Thoracic aorta (tissue), 2 donors: ENCODE measurements at places on chromosomes 6 and 20.

DNA sequence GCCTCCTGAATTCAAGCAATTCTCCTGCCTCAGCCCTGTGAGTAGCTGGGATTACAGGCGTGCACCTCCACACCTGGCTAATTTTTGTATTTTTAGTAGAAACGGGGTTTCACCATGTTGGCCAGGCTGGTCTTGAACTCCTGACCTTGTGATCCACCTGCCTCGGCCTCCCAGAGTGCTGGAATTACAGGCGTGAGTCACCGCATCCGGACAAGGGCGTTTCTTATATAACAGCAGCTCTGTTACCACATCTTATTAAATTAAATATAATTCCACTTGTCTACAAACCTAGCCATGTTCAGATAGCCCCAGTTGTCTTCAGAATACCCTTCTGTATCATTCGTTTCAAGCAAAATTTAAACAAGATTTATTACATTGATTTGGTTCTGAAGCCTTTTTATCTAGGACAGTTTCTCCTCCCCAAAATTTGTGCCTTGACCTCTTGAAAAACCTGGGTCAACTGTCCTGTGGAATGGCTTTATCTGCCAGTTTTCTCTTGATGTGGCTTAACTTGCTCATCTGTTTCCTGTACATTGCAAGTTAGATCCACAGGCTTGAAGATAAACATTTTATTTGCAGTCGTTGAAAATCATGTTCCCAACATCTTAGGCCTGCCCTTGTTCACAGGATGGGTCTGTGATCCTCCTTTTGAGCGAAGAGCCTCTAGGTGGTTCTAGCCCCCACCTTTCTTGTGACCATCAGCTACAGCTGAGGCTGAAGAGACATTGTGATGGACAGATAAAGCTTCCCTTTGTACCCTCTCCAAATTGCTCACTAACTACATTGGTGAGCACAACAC, 132.2 kb downstream of the ARID1B start:
- no peaks in the 10 kb centered on the region for H3K36me3 ChIP-seq
- no peak overlapping the region for H3K27ac ChIP-seq
- H3K4me1 ChIP-seq: no peaks in the 10 kb centered on the region

DNA sequence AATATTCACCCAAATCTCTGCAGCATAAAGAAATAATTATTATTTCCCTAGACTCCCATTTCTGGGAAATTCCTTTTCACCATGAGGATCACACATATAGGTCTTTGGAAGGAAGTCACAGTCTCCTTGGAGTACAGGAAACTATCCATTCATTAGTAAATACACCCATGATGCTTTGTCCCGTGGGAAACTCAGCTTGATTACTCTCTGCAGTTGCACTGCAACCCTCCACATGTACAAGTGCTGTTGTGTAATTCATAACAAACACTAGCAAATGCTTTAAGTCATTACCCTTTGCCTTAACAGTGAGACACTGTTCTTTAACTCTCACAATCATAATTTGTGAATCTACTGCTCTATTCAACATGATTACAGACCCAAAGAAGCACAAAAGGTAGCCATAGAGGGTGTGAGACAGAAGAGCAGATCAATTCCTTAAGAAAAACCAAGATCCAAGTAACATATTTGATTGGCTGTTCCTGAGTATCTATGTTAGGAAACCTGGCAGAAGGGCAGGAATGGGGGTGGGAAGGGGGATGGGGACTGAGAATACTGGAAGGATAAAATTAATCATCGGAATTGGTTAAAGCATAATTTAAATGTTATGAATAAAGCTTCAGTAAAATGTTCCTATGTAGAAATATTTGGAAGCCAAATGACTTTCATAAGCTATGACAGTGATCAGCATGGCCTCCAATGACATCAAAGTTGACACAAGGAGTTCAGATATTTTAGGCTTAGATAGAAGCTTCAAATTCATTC, 268.0 kb downstream of the HACE1 start:
- no peak overlapping the region for H3K4me3 ChIP-seq
- DNase-seq: no peak
- H3K27me3 ChIP-seq: no peaks in the 10 kb centered on the region
- no peaks in the 10 kb centered on the region for H3K4me1 ChIP-seq
- no peak overlapping the region for H3K27ac ChIP-seq
- H3K36me3 ChIP-seq: no peaks in the 10 kb centered on the region

GRCh38 chr6:157770946-157771345, 52.1 kb upstream of the SNX9 start:
- H3K4me1 ChIP-seq: peaks cover 14% of the 10 kb centered on the region
- no peaks in the 10 kb centered on the region for H3K36me3 ChIP-seq
- H3K27ac ChIP-seq: no peak overlapping the region
- no peak overlapping the region for H3K4me3 ChIP-seq
- no peak for DNase-seq

- H3K36me3 ChIP-seq: no peaks in the 10 kb centered on the region
- H3K4me1 ChIP-seq: peaks cover 4% of the 10 kb centered on the region
- DNase-seq: no peak
- H3K4me3 ChIP-seq: no peak overlapping the region
- H3K27ac ChIP-seq: no peak overlapping the region
- no peaks in the 10 kb centered on the region for H3K27me3 ChIP-seq
Measured at GRCh38 chr6:139568956-139569538, 194.6 kb upstream of the CITED2 start.

DNA sequence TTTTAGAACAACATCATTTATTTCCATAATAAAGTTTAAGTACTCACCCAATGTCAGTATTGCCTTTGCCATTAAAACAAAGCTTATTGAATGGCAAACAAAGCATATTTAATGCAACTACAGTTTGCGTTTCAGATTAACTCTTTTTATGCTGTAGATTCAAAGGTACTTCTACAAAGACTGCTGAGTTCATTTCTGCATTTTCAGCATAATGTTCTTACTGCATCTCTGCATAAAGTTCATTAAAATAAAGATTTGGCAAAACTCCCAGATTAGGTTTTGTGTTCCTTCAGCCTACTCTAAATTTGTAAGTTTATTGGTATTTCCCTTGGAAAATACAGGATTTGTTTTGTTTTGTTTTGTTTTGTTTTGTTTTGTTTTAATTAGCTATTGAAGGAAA, 359.4 kb downstream of the ADGRB3 start:
- H3K27me3 ChIP-seq: no peaks in the 10 kb centered on the region
- H3K4me1 ChIP-seq: no peaks in the 10 kb centered on the region
- no peak for DNase-seq
- no peak overlapping the region for H3K4me3 ChIP-seq

- H3K27me3 ChIP-seq: no peaks in the 10 kb centered on the region
- no peak overlapping the region for H3K27ac ChIP-seq
Measured at GRCh38 chr20:39358052-39358451, 395.9 kb downstream of the DHX35 start.

DNA sequence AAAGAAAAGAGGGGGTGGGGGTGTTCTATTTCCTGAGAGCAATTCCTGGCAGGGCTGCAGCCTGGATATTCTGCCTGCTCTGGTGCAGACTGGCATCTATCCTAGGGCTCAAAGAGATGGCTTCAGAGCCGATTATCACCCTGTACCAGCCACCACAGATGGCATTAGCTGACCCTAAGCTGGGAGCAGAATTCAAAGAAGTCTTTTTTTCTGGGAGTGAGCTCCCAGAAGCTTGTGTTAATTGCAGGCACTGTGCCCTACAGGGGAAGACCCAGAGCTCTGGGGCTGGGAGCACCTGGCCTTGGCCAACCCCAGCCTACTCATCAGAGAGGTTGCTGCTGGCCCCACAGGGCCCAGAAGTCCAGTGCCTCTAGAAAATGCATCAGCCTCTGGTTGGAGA, 85.9 kb downstream of the PXDC1 start:
- H3K27me3 ChIP-seq: no peaks in the 10 kb centered on the region
- H3K27ac ChIP-seq: no peak overlapping the region
- no peaks in the 10 kb centered on the region for H3K36me3 ChIP-seq
- no peak overlapping the region for H3K4me3 ChIP-seq
- no peaks in the 10 kb centered on the region for H3K4me1 ChIP-seq
- DNase-seq: no peak

DNA sequence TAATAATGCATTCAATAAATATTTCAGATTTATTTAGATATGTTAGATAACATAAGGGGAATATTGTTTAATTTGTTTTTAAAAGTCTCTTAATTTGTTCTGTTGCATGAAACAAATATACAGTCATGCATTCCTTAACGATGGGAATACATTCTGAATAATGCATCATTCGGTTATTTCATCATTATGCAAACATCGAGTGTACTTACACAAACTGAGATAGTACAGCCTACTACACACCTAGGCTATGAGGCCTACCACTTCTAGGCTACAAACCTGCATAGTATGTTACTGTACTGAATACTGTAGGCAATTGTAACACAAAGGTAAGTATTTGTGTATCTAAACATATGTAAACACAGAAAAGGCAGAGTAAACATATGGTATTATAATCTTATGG, 118.7 kb downstream of the EPHA7 start:
- H3K27ac ChIP-seq: no peak overlapping the region
- no peak overlapping the region for H3K4me3 ChIP-seq
- no peak for DNase-seq
- H3K36me3 ChIP-seq: no peaks in the 10 kb centered on the region

DNA sequence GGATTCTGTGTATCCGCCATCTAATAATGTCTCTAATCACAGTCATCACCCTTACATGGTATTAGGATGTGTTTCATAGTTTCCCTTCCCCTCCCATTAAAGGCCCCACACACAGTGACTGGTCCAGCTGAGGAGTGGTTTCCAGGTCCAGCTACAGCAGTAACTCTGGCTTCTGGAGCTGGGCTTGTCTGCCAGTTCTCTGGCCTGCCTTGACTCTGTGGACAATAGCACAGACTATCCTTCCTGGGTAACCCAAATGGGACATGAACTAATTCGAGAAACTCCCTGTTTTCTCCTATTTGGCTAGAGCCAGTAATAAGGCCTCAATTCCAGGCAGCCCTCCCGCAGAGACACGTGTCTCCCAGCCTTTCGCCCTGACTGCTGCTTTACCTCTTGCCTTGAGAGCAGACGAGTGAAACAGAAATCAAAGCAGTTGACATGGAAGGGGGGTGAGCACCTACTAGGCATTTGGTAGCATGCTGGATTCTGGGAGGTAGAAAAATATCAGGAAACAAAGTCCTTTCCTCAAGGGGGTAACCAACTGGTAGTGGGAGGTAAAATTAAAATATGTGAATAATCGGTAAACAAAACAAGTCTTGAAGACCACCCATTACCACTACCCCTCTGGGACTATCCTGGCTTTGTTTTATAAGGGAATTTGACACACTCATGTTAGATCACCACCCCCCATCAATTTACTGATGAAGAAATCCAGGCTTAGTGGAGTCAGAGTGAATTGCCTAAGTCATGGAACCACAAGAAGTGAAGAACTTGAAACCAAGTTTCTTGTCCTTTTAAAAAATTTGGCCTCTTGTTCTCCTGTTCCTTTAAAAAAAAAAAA, 1.2 kb downstream of the TRAF3IP2 start:
- peaks cover 45% of the 10 kb centered on the region for H3K4me1 ChIP-seq
- DNase-seq: peak; percentile 51
- H3K36me3 ChIP-seq: no peaks in the 10 kb centered on the region
- H3K4me3 ChIP-seq: peak overlapping the region; percentile 79
- peak overlapping the region; percentile 97 for H3K27ac ChIP-seq

DNA sequence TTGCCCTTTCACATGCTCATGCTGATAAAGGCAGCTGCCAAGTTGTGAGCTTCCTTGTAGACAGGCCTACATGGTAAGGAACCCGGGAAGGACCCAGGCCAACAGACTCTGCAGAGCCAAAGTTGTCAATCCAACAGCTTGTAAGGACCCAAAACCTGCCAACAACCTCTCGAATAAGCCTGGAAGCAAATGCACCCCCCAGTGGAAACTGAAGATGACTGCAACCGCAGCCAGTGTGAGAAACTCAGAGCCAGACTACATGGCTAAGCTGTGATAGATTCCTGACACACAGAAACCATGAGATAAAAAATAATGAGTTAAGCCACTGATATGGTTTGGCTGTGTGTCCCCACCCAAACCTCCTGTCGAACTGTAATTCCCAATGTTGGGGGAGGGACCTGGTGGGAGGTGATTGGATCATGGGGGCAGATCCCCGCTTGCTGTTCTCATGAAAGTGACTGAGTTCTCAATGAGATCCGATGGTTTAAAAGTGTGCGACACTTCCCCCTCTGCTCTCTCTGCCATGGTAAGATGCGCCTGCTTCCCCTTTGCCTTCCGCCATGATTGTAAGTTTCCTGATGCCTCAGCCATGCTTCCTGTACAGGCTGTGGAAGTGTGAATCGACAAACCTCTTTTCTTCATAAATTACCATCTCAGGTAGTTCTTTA, 18.8 kb upstream of the CLPSL2 start:
- no peak overlapping the region for H3K27ac ChIP-seq
- H3K4me3 ChIP-seq: no peak overlapping the region
- H3K27me3 ChIP-seq: no peaks in the 10 kb centered on the region
- H3K4me1 ChIP-seq: no peaks in the 10 kb centered on the region
- DNase-seq: no peak
- no peaks in the 10 kb centered on the region for H3K36me3 ChIP-seq

DNA sequence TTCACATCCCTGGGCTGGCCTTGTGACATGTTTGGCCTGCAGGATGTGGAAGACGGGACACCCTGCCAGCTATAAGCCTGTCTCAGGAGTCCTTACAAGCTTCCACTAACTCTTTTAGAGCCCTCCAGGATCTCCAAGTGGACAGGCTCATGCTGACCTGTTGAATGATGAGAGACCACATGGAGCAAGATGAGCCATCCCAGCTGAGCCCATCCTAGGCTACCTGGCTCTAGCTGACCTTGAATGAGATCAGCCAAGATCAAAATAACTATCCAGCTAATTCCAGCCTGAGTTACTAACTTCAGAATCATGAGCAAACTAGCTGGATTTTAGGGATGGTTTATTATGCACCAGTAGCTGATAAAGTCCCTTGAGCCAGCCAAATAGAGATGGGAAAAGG, 169.5 kb downstream of the TFAP2C start:
- H3K4me1 ChIP-seq: no peaks in the 10 kb centered on the region
- H3K36me3 ChIP-seq: no peaks in the 10 kb centered on the region
- no peak overlapping the region for H3K4me3 ChIP-seq
- DNase-seq: no peak
